Stimulated activated CD8-positive, alpha-beta memory T cell treated with anti-CD3 and anti-CD28 coated beads, Interleukin-4, amount 100 ng/mL, for 1 hour (primary cell): ENCODE measurements at places on chromosomes 1 and 21.

DNA sequence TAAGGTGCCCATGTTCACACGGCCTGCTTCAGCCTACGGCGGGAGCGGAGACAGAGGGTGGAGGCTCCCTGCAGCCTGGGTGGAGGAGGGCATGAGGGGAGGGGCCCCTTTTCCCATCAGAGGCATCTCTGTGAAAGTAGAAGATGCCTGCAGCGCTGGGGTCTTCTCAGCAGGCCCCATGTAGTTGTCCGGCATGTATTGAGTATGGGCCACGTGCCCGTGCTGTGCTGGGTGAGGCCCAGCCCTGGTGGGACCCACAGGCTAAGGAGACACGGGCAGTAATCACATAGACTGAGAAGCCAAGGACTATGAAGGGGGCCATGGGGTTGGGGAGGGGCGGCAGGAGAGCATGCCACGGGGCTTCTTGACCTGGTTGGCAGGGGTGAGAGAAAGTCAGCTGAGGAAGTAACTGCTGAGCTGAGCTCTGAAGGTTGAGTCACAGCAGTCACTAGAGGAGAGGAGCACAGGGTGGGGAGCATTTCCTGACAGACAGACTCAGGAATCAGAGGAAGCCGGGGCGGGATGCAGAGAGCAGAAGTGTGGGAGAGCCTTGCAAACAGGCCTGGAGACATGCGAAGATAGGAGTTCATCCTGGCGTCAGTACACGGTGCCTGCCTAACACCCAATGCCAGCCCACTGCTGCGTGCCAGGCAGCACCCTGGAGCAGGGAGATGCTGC, 21.6 kb downstream of the PSEN2 start:
- DNase-seq = no peak

DNA sequence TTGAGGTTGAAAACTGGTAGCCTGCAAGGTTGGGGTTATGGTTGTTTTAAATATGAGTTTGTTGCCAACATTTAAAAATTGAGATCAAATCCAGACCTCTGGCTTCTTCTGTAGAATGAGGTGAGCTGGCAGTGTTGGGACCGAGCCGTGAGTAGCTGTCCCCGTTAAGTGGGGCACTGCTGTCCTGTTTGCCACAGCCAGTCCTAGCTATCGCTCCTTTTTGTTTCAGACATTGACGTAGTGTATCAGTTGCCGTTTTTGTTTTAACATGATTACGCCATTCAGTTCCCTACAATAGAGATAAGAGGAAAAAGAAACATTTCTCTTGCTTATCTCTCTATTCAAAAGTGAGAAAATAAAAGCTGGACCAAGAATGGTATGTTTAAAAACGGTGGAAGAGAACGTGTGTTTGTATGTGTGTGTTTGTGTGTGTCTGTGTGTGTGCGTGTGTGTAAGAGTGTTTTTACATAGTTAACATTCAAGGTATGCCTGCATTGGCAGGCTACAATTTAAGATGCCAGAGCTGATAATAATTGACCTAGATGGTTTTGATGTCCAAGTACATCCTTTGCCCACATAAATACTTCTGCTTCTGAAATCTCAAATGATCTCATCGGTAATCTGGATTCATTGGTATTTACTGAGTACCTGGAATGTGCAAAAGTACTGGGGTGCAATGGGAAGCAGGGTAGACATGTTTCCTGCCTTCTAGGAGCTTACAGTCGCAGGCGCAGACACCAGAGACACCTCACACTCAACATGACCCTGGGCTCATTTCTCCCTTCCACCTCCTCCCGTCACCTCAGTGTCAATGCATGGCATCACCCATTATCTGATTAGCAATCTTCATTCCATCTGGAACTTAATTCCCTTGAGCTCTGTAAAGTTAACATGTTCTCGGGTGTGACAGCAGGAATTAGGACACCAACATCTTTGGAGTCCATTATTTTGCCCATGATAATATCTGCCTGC, 65.8 kb downstream of the HUNK start:
- DNase-seq = no peak

- no peak for DNase-seq
Measured at GRCh38 chr1:187787736-187788135, 959.0 kb downstream of the PLA2G4A start.

GRCh38 chr1:186102107-186102506, 272.9 kb downstream of the TPR start:
- no peak for DNase-seq

DNA sequence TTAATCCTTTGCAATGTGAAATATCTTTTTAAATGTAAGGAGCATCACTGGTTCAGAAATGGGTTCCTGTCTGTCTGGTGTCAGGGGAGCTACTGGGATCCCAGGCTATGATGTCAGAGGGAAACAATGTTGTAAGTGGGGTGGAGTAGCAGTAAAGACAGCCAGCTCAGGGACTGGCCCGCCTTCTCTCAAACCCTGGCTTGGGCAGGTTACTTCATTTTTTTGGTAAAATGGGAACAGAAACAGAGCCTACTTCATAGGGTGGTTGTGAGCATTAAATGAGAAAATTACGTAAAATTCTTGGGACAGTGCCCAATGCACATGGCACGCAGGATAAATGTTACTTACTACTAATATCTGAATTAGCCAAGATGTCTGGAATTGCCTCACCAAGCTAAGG, 30.7 kb upstream of the IL20 start:
- no peak for DNase-seq

DNA sequence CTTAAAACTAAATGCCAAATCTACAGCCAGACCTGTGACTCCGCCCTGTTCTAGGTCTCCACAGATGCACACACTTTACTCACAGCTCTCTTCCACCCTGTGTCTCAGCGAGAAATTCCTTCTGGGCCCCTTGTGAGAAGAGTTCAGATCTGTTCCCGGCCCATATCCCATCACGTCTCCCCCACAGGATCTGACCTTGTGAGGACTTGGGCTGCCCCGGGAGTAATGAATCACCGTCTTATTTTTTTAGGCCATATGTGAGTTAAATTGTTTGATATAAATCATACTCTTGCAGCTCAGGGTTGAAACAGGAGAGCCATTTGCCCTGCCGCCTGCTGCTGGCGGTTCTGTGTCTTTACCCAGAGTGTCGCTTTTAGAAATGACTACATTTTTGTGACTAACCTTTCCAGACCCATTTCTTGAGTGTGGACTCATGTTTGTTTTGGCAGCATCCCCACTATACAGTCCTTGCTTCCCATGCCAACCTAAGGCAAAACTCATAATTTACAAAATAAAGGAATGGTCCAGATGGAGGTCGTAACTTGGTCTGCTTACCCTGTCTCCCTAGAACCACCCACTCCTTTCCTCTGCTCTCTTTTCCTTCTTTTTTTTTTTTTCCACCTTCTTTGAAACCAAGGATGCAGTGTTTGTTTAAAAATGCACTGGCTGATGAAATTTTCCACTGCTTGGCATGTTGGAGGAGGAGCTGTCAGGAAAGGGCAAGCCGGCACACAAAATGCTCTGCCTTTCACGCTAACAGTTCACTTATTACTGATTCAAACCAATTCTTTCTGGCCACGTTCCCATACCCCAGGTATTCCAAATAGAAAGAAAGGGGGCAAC, 98.0 kb upstream of the C1orf105 start:
- no peak for DNase-seq

DNA sequence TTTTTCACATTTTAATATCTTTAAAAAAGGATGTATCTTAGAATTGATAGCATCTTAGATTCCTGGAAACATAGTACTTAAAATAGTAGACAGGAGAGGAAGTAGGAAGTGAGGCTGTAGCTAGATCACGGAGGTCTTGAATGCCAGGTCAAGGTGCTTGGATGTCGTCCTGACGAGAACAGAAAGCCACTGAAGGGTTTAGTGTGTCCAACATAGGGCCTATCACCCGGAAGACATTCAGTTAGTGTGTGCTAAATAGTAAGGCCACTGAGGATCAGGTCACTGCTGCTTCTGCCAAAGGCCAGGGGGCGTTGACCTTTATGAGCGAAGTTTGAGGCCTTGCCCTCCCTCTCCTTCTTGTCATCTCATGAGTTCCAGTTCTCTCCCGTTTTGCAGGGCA, 35.7 kb downstream of the RAB3B start:
- no peak for DNase-seq

DNA sequence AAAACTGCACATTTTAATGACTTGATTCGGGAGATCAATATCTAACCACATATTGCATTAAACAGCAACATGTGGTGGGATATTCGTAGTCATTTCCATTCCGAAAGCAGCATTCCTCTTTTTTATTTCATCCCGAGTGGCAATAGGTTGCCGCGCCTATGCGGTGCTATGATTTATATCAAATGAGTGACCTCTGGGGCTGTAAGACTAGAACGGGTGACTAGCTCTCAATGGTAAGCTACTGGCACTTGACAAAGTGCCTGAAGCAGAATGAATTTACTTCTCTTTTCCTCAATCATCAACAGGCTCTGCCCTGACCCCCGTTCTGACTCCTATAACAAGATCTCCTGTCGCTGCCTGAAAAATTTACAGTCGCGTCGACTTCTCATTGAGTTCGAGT, 162.3 kb downstream of the ZNF281 start:
- no peak for DNase-seq

- DNase-seq = no peak
Measured at GRCh38 chr1:93839307-93839706, 39.7 kb downstream of the DNTTIP2 start.

GRCh38 chr1:55217226-55217986, 2.2 kb upstream of the USP24 start:
- DNase-seq = no peak

DNA sequence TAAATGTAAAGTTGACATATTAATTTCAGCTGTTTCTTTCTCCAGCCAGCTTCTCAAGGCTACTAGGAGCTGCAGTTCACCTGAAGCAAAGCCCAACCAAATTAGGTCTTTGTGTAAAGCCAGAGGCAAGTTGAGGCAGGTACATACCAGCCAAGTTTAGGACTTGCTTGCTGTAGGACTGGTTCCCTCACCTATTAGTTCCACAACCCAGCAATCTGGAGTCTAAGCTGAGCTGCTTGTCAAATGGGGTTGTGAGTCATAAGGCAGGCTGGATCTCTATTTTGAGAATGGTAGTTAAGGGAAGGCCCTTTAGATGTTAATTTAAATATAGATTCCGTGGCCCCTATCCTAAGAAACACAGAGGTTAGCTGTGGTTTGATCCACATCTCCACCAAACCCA, 7.6 kb upstream of the FLG2 start:
- DNase-seq = no peak
